ENCODE measurements at places on chromosomes 5 and 9.

DNA sequence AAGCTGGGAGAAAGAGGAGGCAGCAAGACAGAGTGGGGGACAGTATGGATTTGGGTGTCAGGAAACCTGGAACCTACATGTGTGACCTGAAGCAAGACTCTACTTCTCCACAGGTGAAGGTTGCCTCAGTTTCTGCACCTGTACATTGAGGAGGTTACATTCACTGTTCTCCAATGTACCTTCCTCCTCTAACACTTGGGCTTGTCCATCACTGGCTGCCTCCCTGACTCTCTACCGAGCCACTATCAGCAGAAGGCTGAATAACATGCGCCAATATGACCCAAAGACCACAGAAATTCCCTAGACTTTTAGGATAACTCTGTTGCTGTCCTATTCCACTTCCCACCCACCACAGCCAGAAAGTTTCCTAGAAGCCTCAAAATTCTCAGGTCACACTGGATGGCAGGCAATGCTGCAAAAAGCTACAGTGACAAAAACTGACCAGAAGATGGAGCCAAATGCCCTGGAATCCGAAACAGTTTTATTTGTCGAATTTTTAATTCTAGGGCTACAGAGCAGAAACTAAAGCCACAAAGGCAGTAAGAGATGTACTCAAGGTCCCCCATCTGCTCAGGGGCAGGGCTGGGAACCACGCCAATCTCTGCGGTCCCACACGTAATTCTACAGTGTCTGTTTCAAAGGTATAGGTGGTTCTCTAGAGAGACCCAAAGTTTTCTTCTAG, 64.4 kb downstream of the FAM114A2 start:
- DNase-seq, result no peak

DNA sequence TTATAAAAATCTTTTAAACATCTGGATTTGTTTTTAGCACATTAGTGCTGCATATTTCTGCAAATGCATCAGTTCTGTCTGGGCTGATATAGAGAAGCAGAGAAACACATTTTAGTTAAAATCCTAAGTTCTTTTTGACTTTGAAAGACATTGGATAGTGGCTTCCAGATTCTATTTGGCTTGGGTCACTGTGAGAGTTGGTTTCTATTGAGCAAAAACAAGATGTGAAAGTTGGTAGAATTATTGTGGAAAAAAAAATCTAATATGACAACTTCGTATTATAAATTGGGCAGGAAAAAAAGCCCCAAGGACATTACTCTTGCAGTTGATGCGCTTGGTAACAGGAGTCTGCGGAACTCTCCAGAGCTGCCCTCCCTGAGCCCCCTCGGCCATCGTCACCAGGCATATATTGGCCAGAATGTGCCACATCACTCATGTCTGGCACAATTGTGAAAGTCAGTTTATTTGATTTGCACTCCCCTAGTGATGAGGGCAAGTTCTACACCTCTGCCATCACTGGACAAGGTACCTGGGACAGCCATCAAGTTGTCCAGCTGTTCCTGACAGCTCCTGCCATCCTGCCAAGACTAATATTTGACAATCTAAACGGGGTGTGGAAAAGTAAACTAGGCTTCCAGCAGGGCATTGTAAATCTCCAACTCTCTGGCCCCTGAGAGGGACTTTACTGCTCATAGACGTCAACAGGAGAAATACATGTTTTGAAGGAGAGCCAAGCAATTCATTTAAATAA, 334.5 kb downstream of the TENT4A start:
- no peak for DNase-seq

DNA sequence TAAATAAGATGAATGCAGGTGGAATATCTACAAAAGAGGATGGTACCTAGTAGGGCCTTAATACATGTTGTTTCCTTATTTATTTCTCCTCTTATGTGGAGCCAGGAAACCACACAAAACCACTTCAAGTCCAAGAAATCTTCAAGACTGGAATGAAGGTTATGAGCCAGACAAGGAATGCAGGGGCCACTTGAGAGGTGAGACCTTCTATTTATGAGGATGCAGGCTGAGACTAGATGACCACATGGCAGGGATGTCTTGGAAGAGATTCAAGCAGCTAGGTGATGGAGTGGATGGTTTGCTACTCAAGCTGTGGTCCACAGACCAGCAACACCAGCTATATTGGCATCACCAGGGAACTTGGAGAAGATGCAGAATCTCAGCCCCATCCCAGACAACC, 92.2 kb downstream of the TNC start:
- DNase-seq, result no peak

DNA sequence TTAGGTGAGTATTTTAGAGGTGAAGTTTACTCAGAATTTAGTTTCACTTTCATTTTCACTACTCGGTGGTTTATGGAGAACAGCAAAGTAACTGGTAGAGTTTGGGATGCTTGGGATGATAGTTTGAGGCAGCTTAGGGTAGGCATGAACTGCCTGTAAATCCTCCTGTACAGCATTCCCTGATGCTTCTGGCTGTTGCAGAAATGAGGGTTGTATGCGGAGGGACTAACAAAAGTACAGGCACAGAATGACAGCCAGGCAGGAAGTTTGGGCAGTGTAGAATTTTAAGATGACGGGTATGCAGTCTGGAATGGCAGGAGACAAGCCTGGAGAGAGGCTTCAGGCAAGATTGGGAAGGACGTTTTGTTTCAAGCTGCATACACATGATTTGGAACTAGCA, 48.0 kb upstream of the FAM120AOS start:
- no peak for DNase-seq

DNA sequence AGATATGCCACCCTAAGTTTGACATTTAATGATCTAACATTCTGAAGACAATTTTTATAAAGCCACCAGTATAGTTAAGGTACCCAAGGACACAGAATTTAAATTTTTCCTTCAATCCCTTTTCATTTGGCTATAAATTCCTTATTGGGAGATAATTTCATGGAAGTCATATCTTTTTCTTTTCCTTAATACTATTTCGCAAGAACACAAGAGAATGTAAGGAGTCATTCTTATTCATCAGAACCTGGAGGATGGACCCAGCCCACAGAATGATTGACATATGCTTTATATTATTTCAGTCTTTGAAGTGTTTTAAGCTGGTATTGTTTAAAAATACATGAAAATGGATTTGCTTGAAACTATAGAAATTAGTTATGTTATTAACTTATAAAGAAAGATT, 79.6 kb downstream of the DROSHA start:
- no peak for DNase-seq

- no peak for DNase-seq
Observed at GRCh38 chr9:107213080-107213479, 70.0 kb upstream of the RAD23B start.

DNA sequence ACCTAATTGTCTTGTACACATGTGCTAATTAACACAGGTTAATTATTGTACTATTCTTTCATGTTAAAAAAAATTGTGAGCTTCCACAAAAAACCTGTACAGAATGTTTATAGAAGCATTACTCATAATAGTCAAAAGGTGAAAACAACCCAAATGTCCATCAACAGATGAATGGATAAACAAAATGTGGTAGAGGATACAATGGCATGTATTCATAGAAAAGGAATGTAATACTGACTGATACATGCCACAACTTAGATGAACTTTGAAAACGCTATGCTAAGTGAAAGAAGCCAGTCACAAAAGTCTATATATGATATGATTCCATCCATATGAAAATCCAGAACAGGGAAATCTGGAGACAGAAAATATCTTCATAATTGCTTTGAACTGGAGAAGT, 25.6 kb downstream of the RRAGA start:
- DNase-seq, result no peak

DNA sequence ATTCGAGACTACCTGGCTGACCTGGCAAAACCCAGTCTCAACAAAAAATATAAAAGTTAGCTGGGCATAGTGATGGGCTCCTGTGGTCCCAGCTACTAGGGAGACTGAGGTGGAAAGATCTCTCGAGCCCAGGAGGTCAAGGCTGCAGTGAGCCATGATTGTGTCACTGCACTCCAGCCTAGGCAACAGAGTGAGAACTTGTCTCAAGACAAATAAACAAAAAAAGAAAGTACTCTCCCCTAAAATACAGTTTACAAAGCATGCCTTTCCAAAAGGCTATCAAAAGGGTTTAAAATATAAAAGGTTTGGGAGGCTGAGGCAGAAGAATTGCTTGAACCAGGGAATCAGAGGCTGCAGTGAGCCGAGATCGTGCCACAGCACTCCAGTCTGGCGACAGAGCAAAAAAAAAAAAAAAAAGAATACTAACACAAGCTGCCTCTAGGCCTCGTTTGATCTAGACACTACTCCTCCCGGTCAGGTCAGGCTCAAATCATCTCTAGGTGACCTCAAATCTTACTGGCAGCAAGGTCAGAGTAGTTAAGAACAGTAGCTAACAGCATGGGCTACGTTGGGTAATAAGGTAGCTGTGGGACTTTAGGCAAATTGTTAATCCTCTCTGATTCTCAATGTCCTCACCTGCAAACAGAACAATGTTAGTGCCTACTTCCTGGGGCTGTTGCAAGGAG, 9.3 kb downstream of the NAIF1 start:
- DNase-seq, result no peak

GRCh38 chr5:102762095-102762534, 7.0 kb downstream of the PAM start:
- no peak for DNase-seq

GRCh38 chr9:88005240-88005639, 30.9 kb upstream of the CDK20 start:
- DNase-seq, result no peak

- DNase-seq, result no peak
Observed at GRCh38 chr5:1484730-1485578, 38.8 kb downstream of the LPCAT1 start.

DNA sequence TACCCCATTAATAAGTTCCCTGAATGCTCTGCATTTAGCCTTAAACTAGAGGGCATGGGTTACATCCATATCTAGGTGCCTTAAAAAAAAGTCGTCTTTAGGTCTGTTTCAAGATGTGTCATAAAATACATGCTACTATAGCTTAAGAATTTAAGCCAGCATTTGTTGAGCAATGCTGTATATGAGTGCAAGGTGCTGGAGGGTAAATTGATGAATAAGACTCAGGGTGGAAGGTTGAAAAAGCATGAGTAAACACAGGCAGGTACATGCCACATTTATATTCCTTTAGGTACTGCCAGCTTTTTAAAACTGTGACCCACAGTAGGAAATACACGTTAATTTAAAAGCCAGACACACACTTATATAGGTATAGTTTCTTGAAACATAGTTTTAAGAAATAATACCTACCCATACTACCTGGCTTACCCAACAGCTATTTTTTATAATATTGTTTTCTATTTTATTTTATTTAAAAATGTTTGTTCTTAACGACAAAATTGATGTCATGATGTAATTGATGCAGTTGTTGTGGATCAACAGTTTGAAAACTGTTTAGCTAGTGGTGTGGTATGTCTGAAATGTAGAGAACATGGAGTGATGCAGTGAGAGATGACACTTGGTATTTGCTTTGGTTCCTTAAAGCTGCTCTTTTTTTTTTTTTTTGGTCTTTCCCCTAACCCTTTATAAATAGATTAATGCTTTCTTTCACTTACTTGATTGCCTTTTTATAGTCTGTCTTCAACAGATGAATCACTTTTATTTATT, 3.9 kb downstream of the HMGCR start:
- DNase-seq, result no peak

- DNase-seq, result no peak
Observed at GRCh38 chr9:72633966-72634365, 112.6 kb downstream of the TMC1 start.

DNA sequence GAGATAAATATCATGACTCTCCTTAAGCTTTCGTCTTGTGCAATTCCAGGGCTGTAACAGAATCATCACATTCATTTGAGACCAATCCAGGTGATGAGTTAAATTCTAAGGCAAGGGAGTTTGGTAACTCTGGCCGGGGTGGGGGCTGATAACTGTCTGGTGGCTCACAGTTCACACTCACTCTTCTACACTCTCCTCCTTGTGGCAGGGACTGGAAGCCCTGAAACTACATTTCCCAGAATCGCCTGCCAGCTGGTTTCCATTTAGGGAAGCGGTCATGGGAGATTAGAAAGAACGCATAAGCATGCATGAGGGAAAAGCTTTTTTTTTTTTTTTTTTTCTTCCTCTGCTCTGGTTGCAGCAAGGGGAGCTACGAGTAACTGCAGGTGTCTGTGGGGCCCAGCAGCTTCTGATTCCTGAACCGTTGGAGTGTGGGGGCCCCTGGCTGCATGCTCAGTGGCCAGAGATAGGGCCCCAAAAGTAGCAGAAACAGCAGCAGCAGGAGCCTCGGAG, 154.8 kb upstream of the TBC1D2 start:
- DNase-seq, result no peak

All from cortex of kidney (tissue), 1 donor.